Naive thymus-derived CD8-positive, alpha-beta T cell (primary cell): ENCODE measurements at places on chromosomes 6 and 20.

GRCh38 chr6:147711476-147711875 is 203.0 kb downstream of the SAMD5 start:
- no peak for DNase-seq

DNA sequence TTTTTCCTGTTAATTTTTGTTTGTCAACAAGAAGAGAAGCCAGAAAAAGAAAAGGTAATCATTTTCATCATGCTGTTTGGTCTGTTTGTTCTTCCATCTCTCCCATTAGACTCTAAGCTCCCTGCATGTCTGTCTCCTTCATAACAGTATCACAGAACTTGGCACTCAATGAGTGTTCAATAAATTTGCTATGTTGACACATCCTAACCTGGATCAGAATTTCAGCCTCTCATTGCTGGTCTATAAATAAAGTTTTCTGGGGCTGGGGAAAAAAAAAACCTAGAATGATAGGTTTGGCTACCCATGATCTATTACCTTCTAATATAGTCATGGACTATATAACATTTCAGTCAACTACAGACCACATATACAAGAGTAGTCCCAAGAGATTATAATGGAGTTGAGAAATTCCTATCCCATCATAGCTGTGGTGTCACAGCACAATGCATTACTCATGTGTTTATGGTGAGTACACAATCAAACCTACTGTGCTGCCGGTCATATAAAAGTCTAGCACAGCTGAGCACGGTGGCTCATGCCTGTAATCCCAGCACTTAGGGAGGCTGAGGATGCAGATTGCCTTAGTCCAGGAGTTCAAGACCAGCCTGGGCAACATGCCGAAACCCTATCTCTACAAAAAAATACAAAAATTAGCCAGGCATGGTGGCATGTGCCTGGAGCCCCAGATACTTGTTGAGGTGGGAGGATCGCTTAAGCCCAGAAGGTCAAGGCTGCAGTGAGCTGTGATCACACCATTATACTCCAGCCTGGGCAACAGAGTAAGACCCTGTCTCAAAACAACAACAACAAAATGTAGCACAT is 5.9 kb downstream of the NUDT3 start:
- DNase-seq = no peak

DNA sequence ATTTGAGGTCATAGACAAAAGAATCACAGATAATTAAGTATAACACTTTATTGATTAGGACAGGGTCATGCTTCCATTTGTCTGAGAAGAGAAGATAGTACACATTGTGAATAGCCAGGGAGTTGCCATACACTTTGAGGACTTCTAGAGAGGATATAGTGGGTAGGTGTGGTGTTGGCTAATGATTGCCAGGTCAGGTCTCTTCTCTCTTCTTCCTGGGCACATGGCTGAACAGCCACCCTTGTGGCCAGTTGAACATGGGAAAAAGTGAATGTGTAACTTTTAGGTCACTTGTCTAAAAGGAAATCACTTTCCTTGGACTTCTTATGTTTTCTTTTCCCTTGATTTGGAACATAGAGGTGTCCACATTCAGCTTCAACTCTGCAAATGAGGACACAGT is 772.1 kb upstream of the MAP3K7 start:
- no peak for DNase-seq

DNA sequence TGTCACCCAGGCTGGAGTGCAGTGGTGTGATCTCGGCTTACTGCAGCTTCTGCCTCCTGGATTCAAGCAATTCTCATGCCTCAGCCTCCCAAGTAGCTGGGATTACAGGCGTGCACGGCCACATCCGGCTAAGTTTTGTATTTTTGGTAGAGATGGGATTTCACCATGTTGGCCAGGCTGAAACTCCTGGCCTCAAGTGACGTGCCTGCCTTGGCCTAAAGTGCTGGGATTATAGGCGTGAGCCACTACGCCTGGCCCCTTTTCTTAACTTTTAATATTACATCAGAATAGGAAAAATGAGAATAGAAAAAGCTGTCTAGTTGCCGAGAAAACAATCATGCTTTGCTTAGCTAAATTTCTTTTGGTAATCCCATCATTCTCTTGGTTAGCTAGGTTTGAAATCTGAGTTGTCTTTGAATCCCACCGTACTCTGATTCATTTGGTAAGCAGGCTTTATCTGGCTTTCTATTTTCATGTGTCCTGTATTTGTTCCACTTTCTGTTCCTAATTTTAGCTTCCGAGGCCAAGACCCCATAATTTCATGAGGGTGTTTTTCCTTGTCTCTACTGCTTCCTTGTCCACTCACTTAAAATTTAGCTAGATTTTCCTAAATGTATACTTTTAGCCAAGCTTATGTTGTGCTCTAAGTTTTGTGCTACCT is 83.5 kb downstream of the NCOA3 start:
- no peak for DNase-seq

DNA sequence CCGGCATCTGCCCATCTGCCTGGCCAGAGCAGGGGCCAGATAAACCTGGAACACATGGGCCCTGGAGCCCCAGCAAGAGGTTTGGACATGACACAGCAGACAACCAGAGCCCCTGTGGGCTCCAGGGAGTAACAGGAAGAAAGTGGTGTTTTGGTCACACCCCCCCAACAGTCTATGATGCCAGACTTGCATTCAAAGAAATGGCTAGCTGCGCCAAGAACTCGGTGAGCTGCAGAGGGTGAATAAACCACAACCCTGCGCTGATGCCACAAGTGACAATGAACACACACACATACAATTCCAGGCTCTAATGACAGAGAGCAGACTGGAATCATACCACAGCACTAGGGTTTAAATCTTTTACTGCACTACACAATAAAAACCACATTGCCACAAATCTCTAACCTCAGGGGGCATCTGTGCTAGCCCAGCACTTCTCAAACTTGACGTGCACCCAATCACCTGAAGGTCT is 34.0 kb downstream of the TRERF1 start:
- DNase-seq = peak; percentile 68

GRCh38 chr6:121413879-121414278 is 21.6 kb upstream of the GJA1 start:
- no peak for DNase-seq

DNA sequence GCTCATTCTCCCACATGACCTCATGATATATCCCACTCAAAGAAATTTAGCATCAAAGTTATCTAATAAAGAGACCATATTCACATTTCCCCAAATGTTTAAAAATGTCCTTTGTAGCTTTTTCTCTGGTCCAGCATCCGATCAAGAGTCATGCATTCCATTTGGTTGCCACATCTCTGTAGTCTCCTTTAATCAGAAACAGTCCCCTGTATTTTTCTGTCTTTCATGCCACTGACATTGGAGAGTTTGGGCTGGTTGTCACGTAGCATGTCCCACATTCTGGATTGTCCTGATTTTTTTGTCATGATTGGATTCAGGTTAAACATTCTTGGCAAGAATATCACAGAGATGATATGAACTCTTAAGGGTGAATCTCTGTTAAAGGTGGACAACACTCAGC is 55.7 kb downstream of the SNX5 start:
- no peak for DNase-seq

DNA sequence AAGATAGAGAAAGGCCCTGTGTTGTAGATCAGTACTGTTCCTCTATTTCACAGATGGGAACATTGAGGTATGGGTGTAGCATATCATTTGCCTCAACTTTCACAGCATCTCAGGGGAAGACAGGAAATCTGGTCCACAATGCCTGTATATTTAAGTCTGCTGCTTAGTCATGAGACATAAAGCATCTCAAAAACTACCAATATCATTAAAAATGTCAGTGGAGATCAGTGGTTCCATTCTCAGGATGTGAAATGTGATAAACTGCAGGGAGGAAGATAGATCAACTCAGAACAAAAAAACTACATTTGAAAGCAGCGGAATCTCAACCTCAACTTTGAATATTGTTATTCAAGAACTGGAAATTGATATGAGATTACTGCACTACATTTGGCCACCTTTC is 192.9 kb upstream of the PREP start:
- DNase-seq = no peak

- no peak for DNase-seq
These were observed 124.1 kb downstream of the CBLN4 start for GRCh38 chr20:55881204-55881603.

- no peak for DNase-seq
These were observed 29.3 kb downstream of the PTPRK start for GRCh38 chr6:128491100-128491581.

DNA sequence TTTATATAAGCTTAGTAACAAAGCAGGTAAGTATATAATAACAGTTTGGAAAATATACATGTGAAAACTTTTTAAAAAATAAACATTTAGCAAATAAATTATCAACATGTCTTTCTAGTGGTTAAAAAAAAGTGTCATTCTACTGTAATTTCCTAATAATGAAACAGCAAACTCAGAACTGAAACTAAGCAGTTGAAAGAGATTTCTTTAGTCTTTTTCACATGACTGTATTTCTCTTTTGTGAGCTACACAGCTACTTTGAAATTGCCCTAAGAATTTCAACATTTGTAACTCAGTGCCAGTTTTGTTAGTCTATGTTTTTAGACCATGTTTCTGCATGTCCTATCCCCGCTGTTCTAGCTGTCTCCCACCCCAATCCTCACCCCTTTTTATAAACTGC is 28.4 kb upstream of the SDHAF4 start:
- DNase-seq = no peak

DNA sequence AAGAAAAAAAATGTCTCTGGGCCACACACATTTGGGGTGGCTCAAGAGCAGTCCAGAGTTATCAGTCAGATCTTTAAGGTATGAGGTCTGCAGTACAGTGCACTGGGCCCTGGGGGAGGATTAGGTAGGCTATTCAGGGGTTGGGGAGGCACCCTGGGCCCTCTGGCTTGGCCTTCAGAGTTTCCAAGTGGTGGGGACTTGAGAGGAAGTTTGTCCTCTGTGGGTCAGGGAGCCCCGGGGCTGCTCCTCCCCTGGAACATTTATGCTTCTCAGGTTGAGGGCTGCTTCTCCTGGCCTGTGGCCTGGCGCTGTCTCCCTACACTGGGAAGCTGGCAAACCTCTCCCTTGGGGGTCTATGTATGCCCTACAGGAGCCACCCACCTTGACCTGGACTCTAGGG is 46.0 kb downstream of the PTK7 start:
- no peak for DNase-seq

GRCh38 chr20:1370548-1371110 is 22.2 kb downstream of the FKBP1A start:
- no peak for DNase-seq

GRCh38 chr20:709423-709822 is 33.8 kb upstream of the SCRT2 start:
- DNase-seq = no peak

- no peak for DNase-seq
These were observed 33.8 kb upstream of the CD83 start for GRCh38 chr6:14083751-14084150.

DNA sequence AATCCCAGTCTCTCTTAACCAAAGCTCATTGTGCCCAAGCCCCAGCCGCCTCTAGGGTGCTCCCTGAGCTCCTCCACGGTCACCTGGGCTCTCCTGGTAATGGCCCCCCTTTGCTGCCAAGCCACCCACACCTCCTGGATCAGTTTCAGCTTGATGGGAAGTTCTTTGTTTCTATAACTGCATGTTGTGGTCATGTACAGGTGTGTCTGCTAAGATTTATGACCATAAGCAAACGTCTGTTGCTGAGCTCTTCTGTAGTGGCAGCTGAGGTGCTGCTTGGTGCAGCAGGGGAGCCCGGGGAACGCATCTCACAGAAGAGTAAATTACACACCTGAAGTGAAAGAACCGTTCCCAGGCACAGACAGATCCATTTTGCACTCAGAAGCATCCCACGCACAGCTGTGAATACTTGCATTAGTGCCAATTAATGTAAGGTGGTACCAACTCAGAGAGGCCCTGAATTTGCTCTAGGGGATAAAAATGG is 194.6 kb upstream of the ARID1B start:
- no peak for DNase-seq

GRCh38 chr6:148313488-148313887 is 29.1 kb upstream of the SASH1 start:
- no peak for DNase-seq

DNA sequence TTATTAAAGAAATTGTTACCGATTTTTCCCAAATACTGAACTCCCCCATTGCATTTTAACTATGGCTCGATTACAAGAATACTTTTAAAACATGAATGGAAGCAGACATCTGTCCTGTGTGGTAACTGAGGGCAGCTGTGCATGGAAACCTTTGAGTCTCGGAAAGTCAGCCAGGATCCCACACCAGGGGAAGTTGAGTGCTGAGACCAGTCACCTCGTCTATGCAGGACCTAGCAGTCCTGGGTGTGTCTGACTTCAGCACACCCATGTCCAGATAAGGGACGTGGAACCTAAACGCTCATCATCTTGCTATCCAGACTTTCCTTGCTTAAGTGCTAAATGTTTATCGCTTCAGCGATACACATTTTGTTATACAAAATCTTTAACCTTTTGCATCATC is 6.1 kb downstream of the RIN2 start:
- no peak for DNase-seq

DNA sequence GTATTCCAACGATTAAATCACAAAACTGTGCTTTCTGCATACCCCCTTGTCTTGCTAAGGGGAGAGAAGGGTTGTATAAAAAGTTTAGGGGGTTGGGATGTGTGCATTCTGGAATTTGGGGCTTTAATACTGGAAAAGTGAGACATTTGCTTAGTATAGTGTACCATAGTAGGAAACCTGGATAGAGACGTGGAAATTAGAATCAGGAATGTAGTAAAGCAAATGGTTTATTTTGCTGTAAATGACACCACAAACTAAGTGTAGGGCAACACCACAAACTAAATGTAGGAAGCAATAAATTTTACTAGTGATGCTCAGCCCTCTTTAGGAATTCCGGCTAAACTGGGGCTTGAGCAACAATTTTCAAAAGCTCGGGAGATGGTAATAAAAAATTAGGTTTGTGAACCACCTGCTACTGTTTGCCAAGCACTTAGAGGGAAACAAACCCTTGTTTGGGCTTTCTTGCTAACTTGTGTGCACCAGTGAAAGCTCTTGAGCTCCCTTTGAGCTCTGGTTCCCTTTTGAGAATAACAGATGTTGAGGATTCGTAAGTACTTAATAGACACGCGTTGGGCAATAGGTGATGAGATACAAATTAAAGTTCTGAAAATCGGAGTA is 13.8 kb downstream of the BRD2 start:
- DNase-seq = no peak

- DNase-seq = no peak
These were observed 60.3 kb downstream of the ME1 start for GRCh38 chr6:83370567-83370966.

DNA sequence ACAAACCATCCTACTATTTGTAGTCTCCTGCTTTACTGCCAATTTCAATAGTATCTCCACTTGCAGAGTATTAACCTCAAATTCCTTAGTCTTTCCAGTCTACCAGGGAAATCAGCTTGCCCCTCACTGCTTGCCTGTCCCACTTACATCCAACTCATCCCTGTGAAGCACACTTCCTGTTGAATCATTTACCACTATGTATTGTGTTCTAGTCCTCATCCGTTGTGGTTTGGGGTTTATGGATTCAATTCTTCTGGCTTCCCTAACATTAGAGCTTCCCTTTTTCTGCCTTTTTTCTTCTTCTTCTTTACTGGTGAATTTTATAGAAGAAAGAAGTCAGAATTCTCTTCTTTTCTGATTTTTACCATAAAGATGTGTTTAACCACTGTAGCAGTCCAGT is 5.1 kb upstream of the TXLNB start:
- no peak for DNase-seq
